ENCODE measurements at places on chromosomes 3 and 15. TPM values are rescaled to one million over a fixed set of nuclear protein-coding genes. Genes with fewer than 3 reads are reported as not detected.

IL12A gene
- polyA plus RNA-seq: not detected

EEFSEC gene
- 47.9 TPM for polyA plus RNA-seq

TGM5 gene
- not detected for polyA plus RNA-seq

CKMT1B gene
- polyA plus RNA-seq: 6.5 TPM

CTXN2 gene
- polyA plus RNA-seq: 0.06 TPM

MSL2 gene
- polyA plus RNA-seq: 5.3 TPM

GRCh38 chr3:70519913-70520659, 207.6 kb upstream of the MDFIC2 start:
- DNase-seq: no peak

DNA sequence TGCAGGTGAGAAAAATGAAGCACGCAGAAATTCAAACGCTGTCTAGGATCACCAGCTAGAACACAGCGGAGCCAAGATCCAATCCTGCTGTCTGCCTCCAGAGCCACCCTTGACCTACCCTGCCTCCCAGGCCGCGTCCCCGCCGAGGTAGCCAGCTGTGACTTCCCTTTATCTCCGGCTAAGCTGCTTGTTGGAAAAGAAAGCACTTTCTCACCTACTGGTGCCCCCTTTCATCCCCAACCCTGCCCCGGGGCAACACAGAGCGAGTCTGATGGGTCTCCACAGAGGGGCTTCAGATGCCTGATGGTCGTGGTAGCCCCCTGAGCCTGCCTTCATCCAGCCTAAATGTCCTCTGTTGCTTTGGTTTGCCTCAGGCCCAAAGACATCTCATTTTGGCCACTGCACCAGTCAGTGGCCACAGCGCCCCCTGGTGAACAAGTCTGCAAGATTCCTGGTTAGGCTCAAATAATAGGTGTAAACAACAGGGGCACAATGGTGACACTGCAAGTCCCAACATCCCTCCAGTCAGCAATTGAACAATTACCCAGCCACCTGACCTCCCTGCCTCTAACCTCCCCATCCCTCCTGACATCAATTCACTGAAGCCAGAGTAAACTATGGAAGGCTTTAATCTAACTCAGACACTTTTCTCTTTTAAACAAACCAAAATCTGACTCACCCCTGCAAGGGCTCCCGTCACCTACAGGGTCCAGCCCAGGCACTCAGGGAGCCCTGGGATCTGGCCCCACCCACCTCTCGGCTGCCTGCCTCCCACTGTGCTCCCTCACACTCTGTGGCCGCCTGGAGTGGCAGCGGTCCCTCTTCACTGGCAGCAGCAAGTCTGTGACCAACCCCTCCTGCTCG, 27.3 kb upstream of the BCL2L10 start:
- DNase-seq: peak; percentile 72

DNA sequence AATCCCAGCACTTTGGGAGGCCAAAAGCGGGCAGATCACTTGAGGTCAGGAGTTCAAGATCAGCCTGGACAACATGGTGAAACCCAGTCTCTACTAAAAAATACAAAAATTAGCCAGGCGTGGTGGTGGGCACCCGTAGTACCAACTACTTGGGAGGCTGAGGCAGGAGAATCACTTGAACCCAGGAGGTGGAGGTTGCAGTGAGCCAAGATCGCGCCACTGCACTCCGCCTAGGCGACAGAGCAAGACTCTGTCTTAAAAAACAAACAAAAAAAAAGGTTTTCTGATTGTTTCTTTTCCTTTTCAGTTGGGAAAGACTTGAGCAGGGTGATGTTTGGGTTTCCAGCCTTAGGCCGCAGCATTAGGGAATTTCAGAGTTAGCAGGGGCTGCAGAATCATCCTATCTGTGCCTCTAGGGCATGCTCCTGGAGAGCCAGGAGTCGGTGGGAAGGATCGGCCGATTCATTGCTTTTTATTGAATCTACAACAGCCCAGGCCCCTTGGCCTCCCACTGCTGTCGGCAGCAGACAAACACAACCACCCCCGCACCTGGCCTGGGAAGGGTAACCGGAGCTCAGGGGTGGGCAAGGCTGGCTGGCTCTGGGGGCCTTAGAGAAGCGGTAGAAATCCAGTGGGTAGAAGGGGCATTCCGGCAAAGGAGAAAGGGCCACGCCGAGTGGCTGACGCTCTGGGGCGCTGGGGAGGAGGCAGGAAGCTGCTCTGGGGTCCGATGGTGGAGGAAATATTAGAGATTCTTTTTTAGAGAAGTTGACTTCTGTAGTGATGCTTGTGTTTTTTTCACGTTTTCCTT, 6.3 kb downstream of the CHAC1 start:
- DNase-seq: no peak

DNA sequence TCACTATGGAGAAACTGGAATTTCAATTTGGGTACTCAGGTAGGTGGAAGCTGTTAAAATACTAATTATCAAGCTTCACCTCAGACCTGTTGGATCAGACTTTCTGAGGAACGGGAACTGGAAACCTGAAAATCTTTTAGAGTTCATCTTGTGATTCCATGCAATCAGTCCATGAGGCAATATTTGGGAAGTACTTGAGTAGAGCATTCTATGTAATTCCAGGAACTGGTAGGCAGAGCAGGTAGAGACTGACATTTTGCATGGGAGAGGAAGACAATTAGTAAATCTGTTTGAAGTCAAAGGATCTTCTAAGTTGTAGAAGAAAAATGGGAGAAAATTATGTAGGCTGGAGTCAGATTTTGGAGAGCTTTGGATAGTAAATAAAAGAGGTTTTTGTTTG, 43.1 kb downstream of the FGF7 start:
- no peak for DNase-seq

Measured in cardiac muscle cell (in vitro differentiated cells and primary cell).